Pulmonary artery endothelial cell (primary cell): ENCODE measurements at places on chromosomes 3 and 15. TPM values are rescaled to one million over a fixed set of nuclear protein-coding genes. Genes with fewer than 3 reads are reported as not detected.

The DNAH1 gene
- 1.3 and 2.5 TPM in 2 replicates for total RNA-seq

The FILIP1L gene
- 21.6 and 35.6 TPM in 2 replicates for total RNA-seq

The DENND6A gene
- 17.5 and 23.6 TPM in 2 replicates for total RNA-seq

The GOLGA8R gene
- 1.1 and 1.3 TPM in 2 replicates for total RNA-seq

The EPHB3 gene
- not detected in 2 replicates for total RNA-seq

The C3orf70 gene
- 0.42 and 0.99 TPM in 2 replicates for total RNA-seq

The MUC4 gene
- total RNA-seq, result not detected in 2 replicates

The CIDEC gene
- total RNA-seq, result not detected in 2 replicates

The SLC24A5 gene
- total RNA-seq, result not detected in 2 replicates

The ZCWPW2 gene
- 0.04 and 0.13 TPM in 2 replicates for total RNA-seq

The FBXO40 gene
- under 0.01 TPM in 1 of 2 replicates, not detected in the other for total RNA-seq

The CHRD gene
- total RNA-seq, result 0.11 and 0.20 TPM in 2 replicates

The ARF4 gene
- 202 and 214 TPM in 2 replicates for total RNA-seq

The ALPK3 gene
- total RNA-seq, result 13.5 and 21.3 TPM in 2 replicates

The EFL1 gene
- 30.3 and 32.5 TPM in 2 replicates for total RNA-seq

The RBP2 gene
- not detected in 2 replicates for total RNA-seq

The SLC38A3 gene
- 0.07 TPM in 1 of 2 replicates, not detected in the other for total RNA-seq

The SI gene
- not detected in 2 replicates for total RNA-seq

The IQSEC1 gene
- total RNA-seq, result 8.9 and 9.1 TPM in 2 replicates

The DUSP7 gene
- total RNA-seq, result 10.7 and 14.4 TPM in 2 replicates

The ZMAT3 gene
- 29.4 and 35.0 TPM in 2 replicates for total RNA-seq

The DNASE1L3 gene
- total RNA-seq, result 0.07 and 0.20 TPM in 2 replicates
